ENCODE measurements at places on chromosomes 5 and 9.

- DNase-seq, result no peak
These were observed 76.4 kb downstream of the ACER2 start for GRCh38 chr9:19485193-19485592.

DNA sequence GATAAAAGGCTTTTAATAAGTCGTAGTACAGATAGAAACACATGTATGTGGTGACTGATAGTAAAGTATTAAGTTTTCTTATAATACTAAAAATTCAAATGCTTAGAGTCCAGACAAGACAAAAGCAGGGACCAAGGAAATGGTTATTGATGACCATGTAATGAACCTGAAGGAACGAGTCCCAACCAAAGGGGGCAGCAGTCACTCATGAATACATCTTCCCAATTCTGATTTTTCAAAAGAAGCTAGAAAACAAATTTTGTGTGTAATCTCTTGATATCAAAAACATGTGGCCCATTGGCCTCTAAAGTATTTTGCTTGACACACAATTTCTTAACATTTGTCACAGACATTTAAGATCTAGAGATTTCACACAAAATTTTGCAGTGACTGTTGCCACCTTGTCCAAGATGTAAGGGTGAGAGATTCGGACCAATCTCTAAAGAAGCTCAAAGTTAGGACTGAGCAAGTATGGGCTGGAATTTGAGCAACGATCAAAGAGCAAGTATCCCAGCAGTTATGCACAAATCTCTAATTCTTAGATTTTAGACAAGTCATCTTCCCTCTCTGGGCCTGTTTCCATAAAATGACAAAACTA lies 66.8 kb downstream of the ARL15 start:
- no peak for DNase-seq

DNA sequence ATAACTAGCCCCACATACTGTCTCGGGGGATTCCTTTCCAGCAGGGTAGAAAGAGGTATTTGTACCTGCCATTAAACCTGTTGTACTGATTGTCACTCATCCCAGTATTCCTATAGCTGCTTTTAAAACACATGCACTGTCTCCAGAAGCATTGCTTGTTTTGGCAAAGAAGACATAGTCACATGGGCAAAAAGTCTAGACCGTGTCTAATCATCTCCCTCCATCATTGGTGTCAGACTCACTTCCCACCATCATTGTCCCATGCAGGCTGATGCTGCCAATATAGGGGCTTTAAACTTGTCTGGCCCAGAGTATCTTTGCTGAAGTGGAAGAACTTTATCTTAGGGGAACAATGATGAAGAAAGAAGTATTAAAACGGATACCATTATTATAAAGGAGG lies 12.6 kb downstream of the DNAJC21 start:
- no peak for DNase-seq

- DNase-seq, result no peak
These were observed 85.4 kb downstream of the IRX2 start for GRCh38 chr5:2666081-2666480.

- DNase-seq, result no peak
These were observed 4.8 kb downstream of the PSIP1 start for GRCh38 chr9:15505921-15506320.

DNA sequence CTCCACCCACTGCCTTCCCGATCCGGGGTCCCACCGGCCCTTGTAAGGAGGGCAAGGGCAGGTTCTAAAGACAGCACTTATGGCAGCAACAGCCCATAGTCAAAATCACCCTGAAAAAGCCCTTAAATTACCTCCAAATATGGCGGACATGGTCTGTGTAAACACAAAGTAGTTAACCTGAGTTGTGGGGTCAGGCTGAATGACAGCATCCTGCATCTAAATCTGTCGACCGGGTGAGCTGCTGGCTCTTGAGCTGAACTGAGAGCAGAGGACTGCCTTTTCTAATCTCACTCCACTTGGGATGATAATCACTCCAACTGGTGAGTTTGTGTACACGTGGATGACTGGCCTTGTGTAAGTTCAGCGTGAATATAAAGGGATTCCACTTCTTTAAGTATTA lies 249.6 kb downstream of the DENND1A start:
- DNase-seq, result no peak

DNA sequence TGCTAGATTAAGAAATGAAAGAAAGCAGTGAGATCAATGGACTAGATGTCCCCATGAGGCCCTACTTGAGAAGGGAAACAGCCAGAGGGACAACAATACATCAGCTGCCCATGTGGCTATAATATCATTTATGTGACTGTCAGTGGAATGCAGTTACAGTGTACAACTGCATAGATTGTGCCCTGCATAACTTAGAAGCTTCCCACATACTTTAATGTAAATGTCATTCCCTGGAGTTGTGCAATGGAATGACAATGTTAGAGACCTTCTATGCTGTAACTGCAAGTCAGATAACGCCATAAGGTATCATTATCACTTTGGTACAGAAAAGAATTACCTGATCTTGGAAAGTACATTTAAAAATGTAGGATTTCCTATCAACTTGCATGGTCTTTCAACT lies 67.4 kb downstream of the FBN2 start:
- DNase-seq, result no peak

- DNase-seq, result no peak
These were observed 609.2 kb downstream of the PSAT1 start for GRCh38 chr9:78905986-78906755.

Measured in amygdala (tissue), 56 donors.